Inflammatory macrophage treated with lipopolysaccharide for 4 hours (primary cell): ENCODE measurements at places on chromosomes 6 and 20.

DNA sequence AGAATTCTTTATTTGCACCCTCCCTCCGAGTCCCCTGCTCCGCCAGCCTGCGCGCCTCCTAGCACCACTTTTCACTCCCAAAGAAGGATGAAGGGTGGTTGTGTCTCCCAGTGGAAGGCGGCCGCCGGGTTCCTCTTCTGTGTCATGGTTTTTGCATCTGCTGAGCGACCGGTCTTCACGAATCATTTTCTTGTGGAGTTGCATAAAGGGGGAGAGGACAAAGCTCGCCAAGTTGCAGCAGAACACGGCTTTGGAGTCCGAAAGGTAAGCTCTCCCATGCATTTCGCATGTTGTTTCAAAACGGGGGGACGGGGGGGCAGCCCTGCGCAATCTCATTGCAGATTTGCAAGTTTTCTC is 357 bp downstream of the PCSK2 start:
- DNase-seq, result no peak

DNA sequence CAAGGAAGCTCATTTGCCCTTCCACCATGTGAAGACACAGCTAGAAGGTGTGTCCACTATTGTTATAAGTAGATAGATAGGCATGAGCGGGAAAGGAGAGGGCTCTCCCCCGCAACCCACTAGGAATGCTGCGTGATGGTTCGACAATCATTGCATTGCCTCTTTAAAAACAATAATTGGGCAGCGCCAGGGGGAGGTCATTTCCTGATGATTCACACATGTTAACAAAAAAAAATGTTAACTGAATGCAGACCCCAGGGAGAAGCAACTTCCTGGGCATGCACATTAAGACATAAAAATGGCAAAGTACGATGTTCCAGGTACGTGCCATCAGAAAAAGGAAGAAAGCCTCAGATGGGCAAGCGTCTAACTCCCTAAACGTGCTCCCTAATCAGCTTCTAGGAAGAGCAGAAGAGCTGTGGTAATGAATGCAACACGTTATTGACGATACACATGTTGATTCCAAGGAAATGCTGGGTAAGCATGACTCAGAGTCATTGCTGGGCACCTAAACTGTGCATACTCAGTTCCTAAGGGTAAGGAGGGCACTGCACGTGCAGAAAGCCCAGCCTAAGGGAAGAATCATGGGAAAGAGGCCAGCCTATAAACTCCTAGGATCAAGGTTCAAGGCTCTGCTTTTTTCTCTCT is 113.7 kb downstream of the FAM217A start:
- DNase-seq, result no peak

GRCh38 chr6:15417811-15418210 is 171.9 kb downstream of the JARID2 start:
- no peak for DNase-seq

- no peak for DNase-seq
Observed at GRCh38 chr6:87291883-87292282, 30.5 kb upstream of the SMIM8 start.

DNA sequence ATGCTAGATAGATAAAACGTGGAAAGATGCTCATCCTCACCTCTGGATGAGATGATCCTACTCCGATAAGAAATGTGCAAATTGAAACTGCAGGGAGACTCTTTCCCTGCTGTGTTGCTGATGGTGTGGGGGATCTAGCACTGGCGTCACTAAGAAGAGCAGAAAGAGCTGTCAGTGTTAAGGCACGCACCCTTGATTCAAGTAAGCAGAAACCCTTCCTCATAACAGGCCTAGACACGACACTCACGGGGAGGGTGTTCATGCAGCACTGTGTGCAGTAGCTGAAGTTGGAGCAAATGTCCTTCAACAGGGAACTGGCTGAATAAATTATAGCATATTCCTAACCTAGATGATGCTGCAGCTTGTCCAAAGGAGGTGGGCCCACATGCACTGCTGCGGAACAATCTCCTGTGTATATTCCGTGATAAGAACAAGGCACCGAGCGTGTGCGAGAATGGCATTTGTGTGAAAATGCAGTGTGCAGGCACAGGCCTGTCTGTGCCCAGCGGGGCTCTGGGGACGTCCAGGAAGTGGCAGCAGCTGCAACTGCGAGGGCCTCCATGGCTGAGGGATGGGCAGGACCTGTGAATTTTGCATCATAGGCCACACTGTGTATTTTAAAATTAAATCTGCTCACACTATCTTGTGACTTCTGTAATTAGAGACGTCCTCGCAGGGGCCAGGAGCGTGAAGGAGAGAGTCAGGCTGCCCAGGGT is 64.0 kb downstream of the TCP11 start:
- no peak for DNase-seq

- DNase-seq, result peak; percentile 11
Observed at GRCh38 chr6:118565311-118565960, 17.3 kb downstream of the PLN start.

GRCh38 chr6:7727946-7728854 is 2.3 kb downstream of the BMP6 start:
- DNase-seq, result peak; percentile 17

GRCh38 chr6:17591287-17591686 is 8.8 kb upstream of the FAM8A1 start:
- peak; percentile 93 for DNase-seq

GRCh38 chr20:8375898-8376297 is 243.8 kb downstream of the PLCB1 start:
- DNase-seq, result no peak

DNA sequence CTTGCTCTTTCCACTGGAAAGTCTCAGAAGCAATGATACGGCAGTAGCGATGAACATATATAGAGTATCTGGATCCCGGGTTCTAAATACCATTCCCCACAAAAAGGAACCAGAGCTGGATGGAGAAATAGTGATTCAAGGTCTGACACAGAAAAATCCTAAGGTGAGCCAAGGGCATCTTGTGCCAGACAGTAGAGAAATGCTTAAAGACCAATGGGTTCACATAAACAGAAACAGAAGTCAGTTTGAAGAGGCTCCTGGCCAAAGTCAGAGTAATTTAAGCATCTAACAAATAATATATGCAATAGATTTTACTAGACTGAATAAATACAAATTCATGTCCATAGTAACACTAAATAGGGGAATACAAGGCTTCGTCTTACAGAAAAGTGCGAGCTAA is 54.7 kb downstream of the RGS17 start:
- no peak for DNase-seq

DNA sequence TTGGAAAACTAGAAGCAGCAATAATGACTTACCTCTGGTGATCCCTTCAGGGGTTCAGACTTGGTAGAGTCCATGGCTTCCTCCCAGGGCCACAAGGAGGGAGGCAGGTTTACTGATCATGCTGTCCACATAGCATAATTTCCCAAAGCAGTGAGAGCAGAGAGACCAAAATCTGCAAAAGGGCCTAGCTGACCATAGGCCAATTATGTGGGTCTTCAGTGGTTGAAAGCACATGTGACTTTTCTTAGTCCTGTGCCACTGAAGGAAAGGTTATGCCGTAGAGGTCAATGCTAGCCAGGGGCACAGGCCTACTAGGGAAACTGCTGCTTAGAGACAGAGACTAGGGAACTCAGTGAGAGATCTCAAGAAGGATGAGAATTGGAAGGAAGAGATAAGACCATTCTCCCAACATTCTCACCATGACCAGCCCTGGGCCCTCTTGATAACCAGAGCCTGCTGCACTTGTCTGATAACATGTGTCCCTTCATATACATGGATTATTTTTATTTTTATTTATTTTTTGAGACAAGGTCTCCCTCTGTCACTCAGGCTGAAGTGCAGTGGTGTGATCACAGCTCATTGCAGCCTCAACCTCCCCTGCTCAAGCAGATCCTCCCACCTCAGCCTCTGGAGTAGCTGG is 2.0 kb upstream of the GTPBP2 start:
- no peak for DNase-seq

DNA sequence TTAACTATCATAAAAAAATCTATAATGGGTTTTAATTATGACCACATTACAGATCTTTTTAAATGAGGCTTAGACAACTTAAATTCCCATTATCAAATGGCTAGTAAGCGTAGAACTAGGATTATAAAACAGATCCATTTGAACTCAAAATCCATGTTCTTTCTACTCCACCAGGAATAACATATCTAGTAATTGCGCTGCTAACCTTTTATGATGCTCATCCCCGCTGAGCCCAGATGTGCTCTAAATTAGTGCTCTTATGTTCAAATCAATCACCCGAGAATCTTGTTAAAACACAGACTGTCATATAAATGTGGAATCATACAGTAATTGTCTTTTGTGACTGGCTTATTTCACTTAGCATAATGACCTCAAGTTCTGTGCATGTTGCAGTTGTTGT is 903.1 kb downstream of the PHF3 start:
- DNase-seq, result no peak

- no peak for DNase-seq
Observed at GRCh38 chr6:152173957-152174356, 366.5 kb downstream of the ESR1 start.

DNA sequence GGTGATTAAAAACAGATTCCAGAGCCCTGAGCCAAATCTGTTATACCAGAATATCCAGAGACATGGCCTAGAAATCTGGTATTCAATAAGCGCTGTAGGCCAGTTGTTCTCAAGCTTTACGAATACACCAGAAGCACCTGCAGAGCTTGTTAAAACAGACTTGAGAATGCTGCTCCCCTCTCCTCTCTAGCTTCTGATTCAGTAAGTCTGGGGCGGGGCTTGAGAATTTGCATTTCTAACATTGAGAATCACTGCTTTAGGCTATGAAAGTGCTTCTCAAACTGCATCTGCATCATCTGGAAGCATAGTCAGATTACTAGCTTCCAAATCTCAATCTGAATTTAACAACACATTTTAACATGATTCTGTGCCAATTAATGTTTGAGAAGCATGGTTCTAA is 20.5 kb upstream of the MAN1A1 start:
- DNase-seq, result no peak
